HCT116 (cell line): ENCODE measurements at places on chromosomes 4 and X. TPM values are rescaled to one million over a fixed set of nuclear protein-coding genes. Genes with fewer than 3 reads are reported as not detected.

DNA sequence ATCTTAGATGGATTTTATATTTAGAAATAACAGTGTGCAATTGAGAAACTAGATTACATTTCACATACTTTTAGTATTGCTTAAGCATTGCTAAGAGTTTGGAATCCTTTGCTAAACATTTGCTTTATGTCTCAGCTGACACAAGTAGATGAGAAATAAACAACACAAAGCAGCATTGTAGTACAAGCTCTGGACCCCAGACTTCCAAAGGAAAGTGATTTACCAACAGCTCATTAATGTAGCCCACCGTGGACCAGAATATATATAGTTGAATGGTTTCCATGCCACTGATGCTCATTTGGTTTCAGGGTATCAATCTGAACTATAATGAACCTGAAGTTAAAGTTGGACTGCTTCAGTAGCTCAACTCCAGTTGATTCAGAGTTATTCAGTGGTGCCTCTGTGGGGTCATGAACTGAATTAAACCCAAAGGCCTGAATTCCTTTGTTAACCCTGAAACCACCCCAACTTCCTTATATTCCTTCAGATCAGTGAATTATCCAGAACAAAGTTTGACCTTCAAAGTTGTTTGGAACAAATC is 132.1 kb upstream of the NEIL3 start:
- H3K27ac ChIP-seq: no peak overlapping the region
- H3K4me1 ChIP-seq: no peaks in the 10 kb centered on the region
- no peak overlapping the region for H3K4me3 ChIP-seq
- no peaks in the 10 kb centered on the region for H3K36me3 ChIP-seq
- H3K27me3 ChIP-seq: no peaks in the 10 kb centered on the region
- no peak for DNase-seq

DNA sequence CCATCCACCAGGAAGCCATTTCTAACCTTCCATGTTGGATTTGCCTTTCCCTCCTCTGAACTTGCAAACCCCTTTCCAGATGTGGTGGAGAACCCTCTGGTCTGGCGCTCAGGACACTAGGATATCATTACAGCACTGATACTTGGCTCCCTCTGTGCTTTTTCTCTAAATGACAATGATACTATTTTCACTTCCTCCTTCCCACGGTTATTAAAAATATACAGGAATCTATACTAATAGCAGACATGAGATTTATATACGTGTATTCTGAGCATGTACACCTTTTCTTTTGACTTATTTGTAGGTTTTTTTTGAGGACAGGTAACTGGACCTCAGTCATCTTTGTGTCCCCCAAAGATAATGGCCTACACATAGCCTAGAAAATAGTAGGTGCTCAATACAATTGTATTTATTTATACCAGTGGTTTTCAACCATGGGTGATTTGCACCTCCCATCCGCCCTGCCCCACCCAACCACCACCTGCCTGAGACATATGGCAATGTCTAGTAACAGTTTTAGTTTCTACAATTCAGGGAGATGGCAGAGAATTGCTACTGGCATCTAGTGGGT is 60.4 kb upstream of the PLAC8 start:
- no peak overlapping the region for H3K27ac ChIP-seq
- no peaks in the 10 kb centered on the region for H3K27me3 ChIP-seq
- DNase-seq: no peak
- no peak overlapping the region for H3K4me3 ChIP-seq
- H3K36me3 ChIP-seq: no peaks in the 10 kb centered on the region

GRCh38 chr4:185412412-185412811 is 13.4 kb downstream of the UFSP2 start:
- no peak overlapping the region for H3K27ac ChIP-seq
- H3K4me3 ChIP-seq: no peak overlapping the region
- no peaks in the 10 kb centered on the region for H3K4me1 ChIP-seq
- H3K27me3 ChIP-seq: no peaks in the 10 kb centered on the region
- no peaks in the 10 kb centered on the region; the same call in 1 of the 2 replicates for H3K36me3 ChIP-seq

- H3K4me1 ChIP-seq: no peaks in the 10 kb centered on the region
- H3K36me3 ChIP-seq: no peaks in the 10 kb centered on the region
Observed at GRCh38 chrX:124406294-124407014, 60.1 kb downstream of the SH2D1A start.

DNA sequence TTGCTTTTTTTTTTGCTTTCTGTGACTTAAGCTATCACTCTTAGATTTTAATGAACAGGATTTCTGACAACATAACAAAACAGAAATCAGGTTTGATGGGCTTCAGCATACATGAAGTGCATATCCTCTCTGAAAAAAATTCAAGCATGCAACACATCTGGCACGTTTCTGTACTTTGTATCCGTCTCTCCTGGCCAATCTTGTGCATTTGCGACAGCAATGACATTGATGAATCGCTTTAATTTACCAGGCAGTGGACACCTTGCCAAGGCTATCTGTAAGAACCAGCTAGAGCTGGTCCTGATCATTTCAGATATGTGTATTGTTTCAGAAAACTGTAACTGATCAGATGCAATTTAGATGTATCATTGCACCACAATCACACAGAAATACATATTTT is 93.3 kb downstream of the CCSER1 start:
- H3K27me3 ChIP-seq: no peaks in the 10 kb centered on the region
- DNase-seq: no peak
- H3K27ac ChIP-seq: no peak overlapping the region
- H3K36me3 ChIP-seq: no peaks in the 10 kb centered on the region

DNA sequence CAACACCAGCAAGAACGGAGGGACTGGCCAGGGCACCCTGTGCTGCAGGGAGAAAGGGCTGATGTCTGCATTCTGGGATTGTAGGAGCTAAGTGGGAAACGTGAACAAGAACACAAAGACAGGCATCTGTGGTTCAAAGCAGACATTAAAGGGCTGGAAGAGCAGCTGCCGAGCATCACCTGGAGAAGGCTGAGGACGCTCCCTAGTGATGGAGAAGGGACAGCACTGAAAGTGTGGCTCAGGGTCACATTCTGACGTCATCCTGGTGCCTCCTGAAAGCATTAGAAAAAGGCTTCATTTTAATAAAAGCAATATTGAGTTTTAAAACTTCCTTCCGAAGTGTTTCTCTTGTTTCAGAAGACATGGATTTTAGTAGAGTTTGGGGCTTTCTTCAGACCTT is 62.3 kb downstream of the CLDN22 start:
- H3K27ac ChIP-seq: no peak overlapping the region
- DNase-seq: no peak
- H3K4me1 ChIP-seq: peaks cover 4% of the 10 kb centered on the region; the same call in 1 of the 2 replicates

GRCh38 chrX:13341491-13342101 is 21.7 kb upstream of the ATXN3L start:
- H3K27ac ChIP-seq: no peak overlapping the region
- no peaks in the 10 kb centered on the region for H3K27me3 ChIP-seq
- no peak for DNase-seq
- H3K4me3 ChIP-seq: no peak overlapping the region
- H3K36me3 ChIP-seq: no peaks in the 10 kb centered on the region

The TMPRSS11B gene
- not detected for total RNA-seq

The CENPVL2 gene
- not detected for total RNA-seq

The ATXN3L gene
- total RNA-seq: not detected

The CTAG2 gene
- total RNA-seq: not detected
